Liver (tissue), 10 donors: ENCODE measurements at places on chromosomes 4 and X.
A peak's percentile ranks its signal among the peaks of the same experiment; 100 is the strongest.

DNA sequence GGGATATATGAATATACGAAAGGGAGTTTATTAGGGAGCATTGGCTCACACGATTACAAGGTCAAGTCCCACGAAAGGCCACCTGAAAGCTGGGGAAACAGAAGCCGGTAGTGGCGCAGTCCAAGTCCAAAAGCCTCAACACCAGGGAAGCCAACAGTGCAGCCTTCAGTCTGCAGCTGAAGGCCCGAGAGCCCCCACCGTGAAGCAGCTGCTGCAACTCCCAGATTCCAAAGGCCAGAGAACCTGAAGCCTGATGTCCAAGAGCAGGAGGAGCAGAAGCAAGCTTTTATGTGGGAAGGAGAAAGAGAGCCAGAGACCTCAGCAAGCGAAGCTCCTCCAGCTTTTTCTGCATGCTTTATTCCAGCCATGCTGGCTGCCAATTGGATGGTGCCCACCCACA, 275.8 kb downstream of the PTTG2 start:
- no peak for DNase-seq
- H3K36me3 ChIP-seq: no peaks in the 10 kb centered on the region
- no peaks in the 10 kb centered on the region for H3K4me1 ChIP-seq
- no peak overlapping the region for H3K4me3 ChIP-seq
- H3K27me3 ChIP-seq: no peaks in the 10 kb centered on the region
- no peak overlapping the region for H3K27ac ChIP-seq

DNA sequence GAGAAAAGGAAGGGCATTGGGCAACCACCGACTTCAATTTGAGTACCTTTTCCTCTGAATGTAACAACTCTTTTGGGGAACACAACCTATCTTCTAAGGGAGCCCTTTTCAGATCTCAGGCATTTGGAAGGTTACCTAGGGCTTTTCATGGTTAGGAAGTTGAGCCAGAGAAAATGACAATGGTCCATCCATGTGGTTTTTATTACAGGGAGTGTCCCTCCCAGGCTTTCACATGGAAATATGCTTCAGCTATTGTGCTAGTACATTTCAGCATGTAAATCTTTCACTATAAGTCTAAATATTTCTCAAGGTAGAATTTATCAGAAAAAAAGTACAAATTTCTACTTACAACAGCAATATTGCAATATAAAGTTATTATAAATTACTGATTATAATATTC, 259.8 kb downstream of the IQCM start:
- no peaks in the 10 kb centered on the region for H3K4me1 ChIP-seq
- no peak overlapping the region for H3K4me3 ChIP-seq
- no peak overlapping the region for H3K27ac ChIP-seq
- no peak for DNase-seq
- no peaks in the 10 kb centered on the region for H3K36me3 ChIP-seq

DNA sequence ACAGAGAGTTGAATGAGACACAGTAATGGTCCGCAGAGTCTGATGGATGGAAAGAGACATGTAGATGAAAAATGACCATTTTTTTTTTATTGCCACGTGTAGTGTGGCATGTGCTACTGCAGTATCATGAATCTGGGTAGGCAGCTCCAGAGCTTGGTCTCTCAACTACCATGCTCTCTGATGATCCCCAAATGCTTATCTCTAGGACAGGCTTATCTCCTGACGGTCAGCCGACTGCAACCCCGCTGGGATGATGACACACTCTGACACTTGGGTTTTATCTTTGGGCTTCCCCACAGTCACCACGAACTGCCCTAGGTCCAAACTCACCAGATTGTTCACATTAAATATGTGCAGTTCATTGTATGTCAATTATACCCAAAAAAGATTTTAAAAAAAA, 239.7 kb downstream of the QDPR start:
- no peaks in the 10 kb centered on the region for H3K36me3 ChIP-seq
- no peak overlapping the region for H3K4me3 ChIP-seq
- H3K27ac ChIP-seq: no peak overlapping the region
- no peaks in the 10 kb centered on the region for H3K4me1 ChIP-seq
- no peaks in the 10 kb centered on the region for H3K27me3 ChIP-seq

DNA sequence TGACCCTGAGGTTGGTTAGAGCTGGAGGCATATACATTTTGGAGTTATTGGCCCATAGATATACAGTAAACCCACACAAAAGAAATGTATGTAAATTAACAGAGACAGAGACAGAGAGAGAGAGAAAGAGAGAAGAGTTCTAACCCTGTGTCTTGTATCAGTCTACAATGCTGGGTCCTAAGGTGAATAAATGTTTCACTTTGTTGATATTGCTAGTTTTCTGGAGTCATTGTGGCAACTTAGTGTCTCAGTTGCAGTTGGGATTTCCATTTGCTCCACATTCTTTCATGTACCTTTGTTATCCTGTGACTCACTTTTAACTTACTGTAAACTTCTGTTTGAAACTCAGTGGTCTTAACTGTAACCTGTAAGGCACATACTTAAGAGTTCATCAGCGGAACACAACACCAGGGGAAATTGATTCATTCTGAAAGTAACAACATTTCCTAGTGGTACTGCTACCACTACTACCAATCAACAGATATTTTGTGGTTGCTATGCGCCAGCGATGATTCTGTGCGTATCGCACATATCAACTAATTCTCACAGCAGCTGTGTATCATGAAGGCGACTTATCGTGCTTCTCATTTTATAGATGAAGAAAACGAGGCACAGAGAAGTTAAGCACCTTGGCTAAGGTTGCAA, 38.5 kb upstream of the ETDA start:
- H3K36me3 ChIP-seq: no peaks in the 10 kb centered on the region
- DNase-seq: no peak
- H3K4me1 ChIP-seq: no peaks in the 10 kb centered on the region
- H3K27me3 ChIP-seq: no peaks in the 10 kb centered on the region
- H3K27ac ChIP-seq: no peak overlapping the region

- H3K36me3 ChIP-seq: peaks cover 9% of the 10 kb centered on the region
- peak; percentile 91 for DNase-seq
- H3K27ac ChIP-seq: peak within 1 kb of the TSS; percentile 99
- no peaks in the 10 kb centered on the region for H3K4me1 ChIP-seq
- no peaks in the 10 kb centered on the region for H3K27me3 ChIP-seq
- peak within 1 kb of the TSS; percentile 73 for H3K4me3 ChIP-seq
Observed at GRCh38 chrX:48597353-48598264, at the start of gene WDR13. Gene WDR13, plus strand, starts transcription at chrX:48597492. Its CDS starts 505 bp downstream, at chrX:48597997.

GRCh38 chr4:144318797-144319196, 178.3 kb upstream of the GYPA start:
- H3K27me3 ChIP-seq: no peaks in the 10 kb centered on the region
- no peaks in the 10 kb centered on the region for H3K36me3 ChIP-seq
- no peak for DNase-seq
- H3K27ac ChIP-seq: no peak overlapping the region
- H3K4me3 ChIP-seq: no peak overlapping the region

GRCh38 chr4:101792056-101792590, 1.6 kb downstream of the BANK1 start:
- no peak overlapping the region for H3K4me3 ChIP-seq

DNA sequence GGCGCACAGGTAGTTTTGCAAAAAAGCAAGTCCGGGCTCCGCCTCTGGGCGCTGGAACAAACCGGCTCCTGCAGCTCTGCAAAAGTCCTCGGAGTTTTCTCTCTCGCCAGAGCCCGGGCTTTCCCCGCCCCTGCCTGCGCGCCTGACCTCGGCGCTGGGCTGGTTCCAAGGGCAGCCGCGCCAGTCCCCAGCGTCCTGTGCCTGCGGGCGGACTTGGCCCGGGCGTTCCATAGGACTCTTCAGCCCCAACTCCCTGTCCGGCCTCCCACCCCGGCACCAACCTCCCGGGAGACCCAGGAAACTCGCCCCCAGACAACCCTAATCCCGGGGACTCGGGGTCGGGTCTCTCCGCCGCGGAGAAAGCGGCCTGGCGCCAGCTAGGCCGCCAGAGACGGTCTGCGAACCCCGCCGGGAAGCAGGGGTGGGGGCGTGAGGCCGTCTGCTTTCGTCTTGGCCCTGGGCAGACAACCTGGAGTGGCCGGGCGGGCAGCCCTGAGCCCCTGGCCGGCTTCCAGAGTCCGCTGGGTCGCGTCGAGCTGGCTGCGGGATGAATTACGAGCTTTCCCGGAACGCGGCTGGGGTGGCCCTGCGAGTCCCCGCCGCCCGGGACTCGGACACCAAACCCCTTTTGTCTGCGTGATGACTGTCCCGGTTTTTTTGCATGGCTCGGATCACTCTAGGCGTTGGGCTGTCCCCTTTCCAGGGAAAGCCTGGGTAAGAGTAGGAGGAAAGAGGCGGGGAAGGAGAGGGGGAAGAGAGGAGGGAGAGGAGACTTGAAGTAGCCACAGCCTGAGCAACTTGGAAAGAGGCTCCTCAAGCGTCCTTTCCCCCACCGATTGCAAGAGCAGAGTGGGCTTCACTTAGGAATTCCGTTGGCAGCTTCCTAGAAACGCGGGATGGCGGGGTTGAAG, 916 bp downstream of the MXRA5 start:
- H3K36me3 ChIP-seq: no peaks in the 10 kb centered on the region
- H3K4me3 ChIP-seq: peak overlapping the region; percentile 14
- peaks cover 12% of the 10 kb centered on the region for H3K4me1 ChIP-seq

DNA sequence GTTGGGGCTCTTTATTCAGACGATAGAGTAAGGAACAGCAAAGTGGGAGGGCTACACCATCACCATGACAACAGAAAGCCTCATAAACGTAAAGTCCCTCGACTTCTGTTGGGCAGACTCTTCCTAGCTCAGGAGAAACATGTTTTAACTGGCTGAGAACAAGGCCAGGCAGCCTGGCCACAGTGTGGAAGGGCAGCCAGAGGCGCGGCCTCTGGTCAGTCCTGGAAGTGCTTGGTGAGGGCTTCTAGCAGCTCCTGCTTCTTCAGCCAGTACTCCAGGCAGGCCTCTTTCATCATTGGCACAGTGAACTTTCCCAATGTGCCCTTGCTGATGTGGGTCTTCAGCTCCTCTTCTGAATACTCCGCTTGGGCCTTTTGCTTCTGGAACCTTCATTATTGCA, 690.9 kb downstream of the PCDH19 start:
- no peaks in the 10 kb centered on the region for H3K4me1 ChIP-seq
- no peaks in the 10 kb centered on the region for H3K27me3 ChIP-seq
- no peak for DNase-seq
- no peak overlapping the region for H3K27ac ChIP-seq
- H3K36me3 ChIP-seq: no peaks in the 10 kb centered on the region

GRCh38 chrX:2578864-2579263, 78.1 kb upstream of the DHRSX start:
- DNase-seq: no peak
- H3K27ac ChIP-seq: no peak overlapping the region
- peaks cover 2% of the 10 kb centered on the region for H3K4me1 ChIP-seq

DNA sequence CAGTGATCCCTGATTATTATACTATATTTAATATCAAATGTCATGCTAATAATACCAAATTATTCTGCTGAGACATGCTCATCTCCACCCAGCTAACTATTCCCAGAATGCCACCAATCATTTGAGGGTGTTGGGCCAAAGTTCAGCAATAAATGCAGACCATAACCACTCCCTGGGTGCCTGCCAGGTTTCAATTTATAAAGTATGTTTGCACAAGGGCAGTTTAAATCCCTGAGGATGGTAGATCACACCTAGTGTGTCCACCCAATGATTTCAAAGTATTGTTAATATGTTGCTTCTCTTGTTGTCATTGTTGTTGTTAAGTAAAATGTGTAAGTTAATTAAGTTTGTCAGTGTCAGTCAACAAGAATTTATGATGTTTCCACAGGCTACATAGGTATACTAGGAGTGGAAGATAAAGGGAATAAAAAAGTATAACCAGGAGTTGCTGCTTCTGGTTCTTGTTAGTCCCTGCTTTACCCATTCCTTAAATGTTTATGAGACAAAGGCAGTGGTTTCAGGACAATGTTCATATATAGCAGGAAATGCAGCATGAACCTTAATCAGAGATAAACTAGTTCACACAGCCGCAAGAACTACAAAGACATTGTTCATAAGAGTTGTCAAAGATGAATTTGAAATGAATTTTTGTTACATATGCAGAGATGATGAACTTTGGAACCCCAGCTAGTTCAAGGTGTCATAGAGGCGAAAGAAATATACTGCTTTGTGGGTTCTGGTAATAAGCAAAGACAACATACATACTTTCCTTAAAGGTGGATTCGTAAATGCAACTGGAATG, 25.5 kb downstream of the HPGD start:
- DNase-seq: no peak
- H3K27ac ChIP-seq: no peak overlapping the region
- no peaks in the 10 kb centered on the region for H3K27me3 ChIP-seq
- no peak overlapping the region for H3K4me3 ChIP-seq
- H3K36me3 ChIP-seq: peaks cover 24% of the 10 kb centered on the region

- no peaks in the 10 kb centered on the region for H3K36me3 ChIP-seq
- H3K27me3 ChIP-seq: no peaks in the 10 kb centered on the region
- no peaks in the 10 kb centered on the region for H3K4me1 ChIP-seq
- no peak overlapping the region for H3K27ac ChIP-seq
- DNase-seq: no peak
- no peak overlapping the region for H3K4me3 ChIP-seq
Observed at GRCh38 chrX:12463873-12464272, 325.6 kb downstream of the FRMPD4 start.

GRCh38 chrX:131704136-131704695, 160.3 kb downstream of the OR13H1 start:
- peak overlapping the region; percentile 80 for H3K4me3 ChIP-seq
- no peaks in the 10 kb centered on the region for H3K27me3 ChIP-seq
- DNase-seq: no peak
- H3K27ac ChIP-seq: peak overlapping the region; percentile 69
- H3K36me3 ChIP-seq: no peaks in the 10 kb centered on the region

- DNase-seq: no peak
- H3K27me3 ChIP-seq: no peaks in the 10 kb centered on the region
- no peaks in the 10 kb centered on the region for H3K36me3 ChIP-seq
- peaks cover 7% of the 10 kb centered on the region for H3K4me1 ChIP-seq
Observed at GRCh38 chr4:1873291-1873690, 2.1 kb downstream of the NSD2 start.

GRCh38 chr4:188665491-188666457, 526.5 kb downstream of the TRIML1 start:
- no peak overlapping the region for H3K27ac ChIP-seq
- no peak overlapping the region for H3K4me3 ChIP-seq
- no peaks in the 10 kb centered on the region for H3K36me3 ChIP-seq
- H3K4me1 ChIP-seq: no peaks in the 10 kb centered on the region

DNA sequence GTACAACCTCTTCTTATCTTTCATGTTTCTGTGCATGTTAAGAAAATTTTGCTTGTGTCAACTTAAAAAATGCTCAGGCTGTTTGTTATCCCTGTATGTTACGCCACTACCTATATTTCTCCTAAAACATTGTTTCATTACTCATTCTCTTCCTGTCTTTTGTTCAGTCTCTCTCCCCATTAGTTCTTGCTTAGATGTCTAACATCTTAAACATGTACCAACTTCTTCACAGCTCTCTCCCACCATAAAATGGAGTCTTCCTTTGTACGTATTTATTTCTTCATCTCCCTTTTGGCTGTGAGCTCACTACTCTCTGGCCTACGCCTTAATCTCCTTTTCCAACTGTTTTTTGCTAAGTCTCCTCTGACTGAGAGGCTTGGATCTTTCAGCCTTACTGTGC, 36.4 kb downstream of the PCDH7 start:
- H3K4me1 ChIP-seq: no peaks in the 10 kb centered on the region
- no peak overlapping the region for H3K4me3 ChIP-seq
- no peaks in the 10 kb centered on the region for H3K27me3 ChIP-seq
- no peak for DNase-seq

DNA sequence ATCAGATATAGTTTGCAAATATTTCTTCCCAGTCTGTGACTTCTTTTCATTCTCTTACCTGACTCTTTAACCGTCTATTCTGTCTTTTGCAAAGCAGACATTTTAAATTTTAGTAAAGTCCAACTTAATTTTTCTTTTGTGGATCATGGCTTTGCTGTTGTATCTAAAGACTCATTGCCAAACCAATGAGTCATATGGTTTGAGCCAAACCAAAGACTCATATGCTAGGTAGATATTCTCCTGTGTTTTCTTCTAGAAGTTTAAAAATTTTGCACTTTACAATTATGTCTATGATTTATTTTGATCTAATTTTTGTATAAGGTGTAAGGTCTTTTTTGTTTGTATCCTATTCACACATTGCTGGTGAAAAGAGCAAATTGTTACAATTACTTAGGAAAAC, 446.8 kb downstream of the ANKRD50 start:
- H3K4me3 ChIP-seq: no peak overlapping the region
- H3K27ac ChIP-seq: no peak overlapping the region
- no peaks in the 10 kb centered on the region for H3K4me1 ChIP-seq
